ENCODE measurements at places on chromosomes 2 and 18.

DNA sequence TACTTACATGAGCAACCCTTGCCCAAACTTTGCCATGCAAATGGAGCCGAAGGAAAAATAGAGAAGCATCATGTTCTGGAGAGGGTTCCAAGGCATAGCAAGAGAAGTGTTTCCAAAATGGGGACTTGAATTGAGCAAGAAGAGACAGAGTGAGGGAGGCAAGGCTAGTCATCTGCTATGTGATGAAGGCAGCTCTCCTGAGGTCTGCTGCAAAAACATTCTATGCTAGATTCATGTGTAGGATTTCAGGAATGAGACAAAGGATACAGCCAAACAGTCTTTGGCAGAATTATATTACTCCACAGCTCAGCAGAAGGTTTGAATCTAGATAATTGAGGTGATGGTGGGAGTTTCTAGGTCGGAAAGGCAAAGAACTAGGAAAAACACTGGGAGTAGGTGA lies 24.1 kb upstream of the MRPL19 start:
- DNase-seq, result no peak

- no peak for DNase-seq
Observed at GRCh38 chr18:63962137-63962536, 7.7 kb upstream of the SERPINB8 start.

DNA sequence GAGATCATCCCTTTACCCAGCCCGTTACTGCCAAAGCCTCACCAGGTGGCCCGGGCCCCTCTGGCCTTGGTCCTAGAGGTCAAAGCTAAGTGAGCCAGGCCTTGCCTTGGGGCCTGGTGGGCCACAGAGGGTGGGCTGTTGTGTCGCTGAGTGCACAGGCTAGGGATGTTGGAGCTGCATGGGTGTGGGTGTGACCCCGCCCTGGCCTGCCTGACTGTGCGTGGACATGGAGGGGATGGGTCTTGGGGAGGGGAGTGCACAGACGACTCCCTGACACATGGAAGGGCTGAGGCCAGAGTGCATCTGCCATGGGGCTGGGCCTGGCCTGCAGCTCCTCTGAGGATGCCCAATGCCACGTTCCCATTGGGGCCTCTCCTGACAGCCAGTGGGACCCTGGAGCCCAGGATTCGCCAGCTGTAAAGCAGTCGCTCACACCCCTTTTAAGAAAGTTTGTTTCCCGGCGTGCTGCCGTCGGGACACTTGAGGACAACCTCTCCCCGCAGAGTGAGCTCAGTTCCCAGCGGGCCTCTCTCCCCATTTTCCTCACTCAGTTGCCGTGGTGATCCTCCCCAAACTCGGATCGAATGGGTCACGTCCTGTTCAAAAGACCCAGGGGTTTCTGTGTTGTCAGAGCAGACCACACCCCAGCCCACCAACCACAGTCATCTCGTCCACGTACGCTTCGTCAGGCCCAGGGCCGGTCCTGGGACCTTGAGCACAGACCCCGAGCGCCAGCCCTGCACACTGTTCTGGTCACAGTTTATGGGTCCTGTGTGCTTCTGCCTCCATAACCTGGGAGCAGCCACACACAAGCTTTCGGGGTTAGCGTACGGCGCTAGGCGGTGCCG lies 93.5 kb downstream of the NFATC1 start:
- no peak for DNase-seq

GRCh38 chr2:11175293-11175795 lies 20.1 kb downstream of the SLC66A3 start:
- no peak for DNase-seq

- DNase-seq, result no peak
Observed at GRCh38 chr18:64886995-64887394, 738.1 kb upstream of the LINC00305 start.

DNA sequence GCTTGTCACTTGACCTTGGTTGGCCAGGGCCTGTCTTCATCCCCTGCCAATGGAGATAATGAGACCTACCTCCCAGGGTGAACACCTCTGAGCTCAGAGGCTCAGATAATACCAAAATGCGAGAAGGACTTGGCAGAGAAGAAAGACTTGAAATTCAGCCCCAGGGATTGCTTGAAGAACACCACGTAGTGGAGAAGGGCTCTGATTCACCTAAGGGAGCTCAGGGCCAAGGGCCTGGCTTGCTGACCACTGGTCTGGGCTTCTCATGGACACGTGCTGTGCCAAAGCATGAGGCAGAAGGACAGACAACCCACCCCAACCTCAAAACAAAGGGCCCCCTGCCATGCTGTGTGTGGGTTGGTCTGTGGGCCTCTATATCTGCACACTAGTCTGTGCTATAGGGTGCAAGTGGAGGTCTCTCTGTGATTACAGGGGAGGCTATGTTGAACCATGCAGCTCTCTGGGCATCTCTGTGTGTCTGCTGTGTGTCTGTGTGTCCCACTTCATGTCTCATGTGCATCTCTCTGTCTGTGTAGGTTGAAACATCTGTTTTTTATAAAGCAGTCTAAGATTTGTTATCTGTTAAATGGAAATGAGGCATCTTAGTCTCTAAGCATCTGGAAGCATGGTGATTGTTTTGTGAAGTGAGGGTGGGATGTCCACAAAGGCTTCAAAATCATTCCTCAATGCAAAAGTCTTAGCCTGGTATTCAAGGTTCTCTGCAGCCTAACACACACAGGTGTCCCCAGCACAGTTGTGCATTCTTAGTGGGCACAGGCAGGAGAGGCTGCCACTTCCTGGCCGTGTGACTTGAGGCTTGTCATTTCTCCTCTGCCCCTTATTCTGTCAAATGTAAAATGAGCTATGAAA lies 61.0 kb upstream of the EPAS1 start:
- no peak for DNase-seq

GRCh38 chr2:3692375-3692774 lies 11.0 kb upstream of the DCDC2C start:
- DNase-seq, result no peak

DNA sequence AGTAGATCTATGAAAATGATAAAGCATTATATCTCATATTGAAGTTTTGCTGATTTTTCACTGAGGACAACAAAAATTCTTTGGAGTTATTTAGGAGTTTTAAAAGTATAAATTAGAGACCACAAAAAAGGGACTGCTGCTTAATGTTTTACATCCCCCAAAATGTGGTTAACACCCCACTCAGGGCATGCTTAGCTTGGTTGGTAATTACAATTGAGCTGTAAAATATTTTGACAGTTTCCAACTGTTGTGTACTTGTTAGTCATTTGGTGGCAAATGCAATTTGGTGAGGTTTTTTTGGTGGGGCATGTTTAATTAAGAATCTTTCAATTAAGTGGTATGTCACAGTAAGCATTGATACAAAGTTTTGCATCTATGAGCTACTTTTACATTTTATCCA lies 137.3 kb upstream of the OTX1 start:
- no peak for DNase-seq

GRCh38 chr2:106267997-106268396 lies 73.9 kb upstream of the UXS1 start:
- DNase-seq, result no peak

GRCh38 chr2:65620026-65620425 lies 187.6 kb upstream of the SPRED2 start:
- DNase-seq, result no peak

DNA sequence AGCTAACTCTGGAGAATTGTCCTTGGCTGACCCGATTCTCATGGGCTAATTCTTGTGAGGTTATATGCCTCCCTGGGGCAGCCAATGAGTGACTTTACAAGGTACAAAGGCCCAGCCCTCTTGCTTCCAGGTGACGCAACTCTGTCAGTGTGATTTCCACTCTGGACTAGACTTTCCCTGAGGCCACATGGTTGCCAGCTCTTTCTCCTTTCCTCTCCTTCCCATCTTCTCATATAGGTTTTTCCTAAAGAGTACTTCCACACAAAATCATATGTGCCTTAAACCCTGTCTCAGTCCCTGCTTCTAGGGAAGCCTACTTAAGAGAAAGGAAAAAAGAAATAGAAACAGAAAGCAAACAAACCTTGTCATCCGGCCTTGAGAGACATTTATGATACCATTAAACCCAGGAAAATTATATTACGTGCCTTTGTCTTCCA lies 226.2 kb upstream of the ZSWIM2 start:
- no peak for DNase-seq

- no peak for DNase-seq
Observed at GRCh38 chr2:60337142-60337497, 216.3 kb downstream of the BCL11A start.

- DNase-seq, result no peak
Observed at GRCh38 chr2:47259829-47260228, 104.7 kb upstream of the STPG4 start.

- DNase-seq, result no peak
Observed at GRCh38 chr2:129913695-129914495, 65.6 kb upstream of the RAB6C start.

DNA sequence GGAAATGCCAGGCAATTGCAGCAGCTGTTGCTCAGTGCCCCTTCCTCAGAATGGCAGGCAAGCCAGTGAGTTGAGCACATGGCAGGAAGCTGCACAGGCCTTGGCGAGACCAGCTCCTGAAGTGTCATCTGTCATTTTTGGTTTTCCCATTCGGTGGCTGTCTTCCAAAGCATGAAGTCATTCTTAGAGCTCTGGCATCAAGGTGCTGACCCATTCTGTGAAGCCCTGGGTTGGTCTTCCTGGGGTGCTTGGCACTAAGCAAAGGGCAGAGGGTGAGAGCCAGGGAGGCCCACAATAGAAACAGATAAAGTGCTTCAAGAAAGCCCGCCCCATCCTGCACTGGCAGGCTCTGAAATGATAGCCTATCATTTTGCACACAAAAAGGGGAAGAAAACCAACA lies 150.5 kb downstream of the VAPA start:
- no peak for DNase-seq

GRCh38 chr2:241659150-241659739 lies 21.8 kb downstream of the ATG4B start:
- peak; percentile 63 for DNase-seq

DNA sequence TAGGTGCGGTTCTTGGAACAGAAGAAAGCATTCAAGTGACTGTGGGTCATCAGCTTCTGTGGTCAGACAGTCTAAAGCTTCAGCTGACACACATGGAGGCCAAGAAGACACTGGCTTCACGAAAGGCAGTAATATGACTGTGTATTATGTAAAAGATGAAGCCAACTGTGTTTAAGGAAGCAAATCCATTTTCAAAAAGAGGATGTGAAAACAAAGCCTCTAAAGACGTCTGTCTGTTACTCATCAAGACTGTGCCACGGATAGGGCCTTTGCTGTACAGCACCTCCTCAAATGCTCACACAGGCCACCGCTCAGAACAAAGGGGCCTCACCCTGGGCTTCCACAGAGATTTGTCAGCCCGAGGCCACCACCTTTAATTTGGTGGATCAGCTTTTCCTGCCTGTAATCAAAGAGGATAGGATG lies 21.1 kb upstream of the TMEM163 start:
- DNase-seq, result no peak

- no peak for DNase-seq
Observed at GRCh38 chr2:95266781-95267430, 7.3 kb upstream of the PROM2 start.

DNA sequence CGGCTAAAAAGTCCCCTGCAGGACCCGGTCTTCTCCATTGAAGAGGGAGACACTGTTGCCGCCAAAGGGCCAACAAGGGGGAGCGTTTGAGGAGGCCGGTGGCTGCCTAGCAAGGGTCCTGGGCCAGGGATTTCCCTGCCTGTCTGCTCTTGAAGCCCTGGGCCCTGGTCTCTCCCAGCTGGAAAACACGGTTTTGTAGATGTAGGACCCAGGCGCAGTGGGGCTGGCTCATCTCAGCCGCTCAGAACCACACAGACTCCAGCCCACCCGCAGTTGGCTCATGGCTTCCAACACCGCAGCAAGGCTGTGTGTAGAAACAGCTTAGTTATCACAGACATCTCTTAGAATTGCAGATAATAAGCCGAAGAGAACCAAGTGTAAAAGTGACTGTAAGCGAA lies 57.1 kb upstream of the TWIST2 start:
- no peak for DNase-seq

DNA sequence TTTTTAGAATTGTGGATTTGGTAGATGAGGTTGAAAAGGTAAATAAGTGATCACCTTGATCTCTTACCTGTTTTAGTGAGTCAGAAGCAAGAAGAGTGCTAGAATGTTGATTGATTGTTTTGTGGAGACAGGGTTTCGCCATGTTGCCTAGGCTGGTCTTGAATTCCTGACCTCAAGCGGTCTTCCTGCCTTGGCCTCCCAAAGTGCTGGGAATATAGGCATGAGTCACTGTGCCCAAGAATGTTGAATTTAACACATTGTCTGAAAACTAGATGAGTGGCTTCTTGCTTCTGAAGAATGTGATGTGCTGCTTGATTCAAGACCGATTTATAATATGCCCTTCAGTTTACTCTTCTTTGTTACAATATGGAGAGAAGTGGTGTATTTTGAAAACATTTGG lies 121.3 kb downstream of the FMNL2 start:
- no peak for DNase-seq

- no peak for DNase-seq
Observed at GRCh38 chr2:7649461-7650228, 732.4 kb downstream of the RNF144A start.

GRCh38 chr2:41410011-41410410 lies 637.8 kb upstream of the PKDCC start:
- no peak for DNase-seq

DNA sequence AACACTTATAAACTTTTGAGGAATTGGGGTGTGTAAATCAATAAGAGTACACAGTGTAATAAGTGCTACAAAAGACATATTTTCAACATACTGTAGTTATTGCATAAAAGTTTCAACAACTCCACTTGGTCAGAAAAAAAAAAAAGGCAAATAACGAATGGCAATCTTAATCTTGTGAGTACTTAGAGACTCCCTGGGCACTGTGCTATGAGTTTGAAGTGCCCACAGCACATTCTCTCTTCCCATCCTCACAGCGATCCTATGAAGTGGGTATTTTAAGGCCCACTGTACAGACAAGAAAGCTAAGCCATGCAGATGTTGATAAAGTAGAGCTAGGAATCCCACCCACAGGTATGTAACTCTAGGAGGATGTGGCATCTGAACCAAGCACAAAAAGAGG lies 112.3 kb downstream of the STK39 start:
- DNase-seq, result no peak

GRCh38 chr2:223894009-223894408 lies 51.1 kb downstream of the WDFY1 start:
- no peak for DNase-seq

DNA sequence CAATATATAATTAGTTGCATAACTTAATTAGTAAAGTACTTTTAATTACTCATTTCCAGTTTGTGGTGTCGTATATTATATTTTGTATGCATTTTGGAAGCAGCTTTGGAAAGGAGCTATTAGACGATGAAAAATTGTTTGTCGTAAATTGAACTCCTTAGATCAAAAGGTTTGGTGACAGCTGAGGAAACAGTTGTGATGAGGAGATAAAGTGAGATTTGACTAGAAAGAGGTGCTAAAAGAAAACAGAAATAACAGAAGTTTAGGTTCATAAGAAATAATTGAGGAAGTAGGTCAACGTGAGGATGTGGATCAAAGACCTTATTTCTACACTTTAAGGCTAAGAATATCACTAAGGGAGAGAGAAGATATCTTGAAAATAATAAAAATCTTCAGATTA lies 141.9 kb upstream of the NETO1 start:
- DNase-seq, result no peak

All from GM04504 (cell line).